ENCODE measurements at places on chromosomes 1 and 21. TPM values are rescaled to one million over a fixed set of nuclear protein-coding genes. Genes with fewer than 3 reads are reported as not detected.

- DNase-seq, result no peak
These were observed 33.4 kb downstream of the GNAT2 start for GRCh38 chr1:109586055-109586454.

GRCh38 chr1:116817582-116818064 is 63.4 kb downstream of the CD2 start:
- DNase-seq, result no peak

GRCh38 chr1:155961937-155962336 is 16.4 kb downstream of the ARHGEF2 start:
- DNase-seq, result no peak

DNA sequence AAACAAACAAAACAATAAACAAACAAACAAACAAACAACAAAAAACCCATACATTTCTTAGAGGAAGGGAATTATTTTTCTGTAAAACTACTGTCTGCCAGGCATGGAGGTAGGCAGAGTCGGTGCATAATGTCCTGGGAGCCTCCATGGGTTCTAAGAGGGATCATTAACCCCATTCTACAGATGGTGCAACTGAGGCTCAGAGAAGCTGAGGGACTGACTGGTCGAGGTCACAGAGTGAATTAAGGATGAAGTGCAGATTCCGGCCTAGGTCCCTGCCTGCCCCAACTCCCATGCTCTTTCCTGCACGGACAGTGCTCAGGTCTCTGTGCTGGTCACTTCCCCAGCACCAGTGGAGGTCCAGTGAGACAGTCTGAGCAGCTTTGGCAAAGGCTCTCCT is 15.8 kb upstream of the WNT4 start:
- DNase-seq, result no peak

GRCh38 chr1:164660412-164660772 is 101.4 kb downstream of the PBX1 start:
- no peak for DNase-seq

The TAS1R1 gene
- not detected for total RNA-seq

DNA sequence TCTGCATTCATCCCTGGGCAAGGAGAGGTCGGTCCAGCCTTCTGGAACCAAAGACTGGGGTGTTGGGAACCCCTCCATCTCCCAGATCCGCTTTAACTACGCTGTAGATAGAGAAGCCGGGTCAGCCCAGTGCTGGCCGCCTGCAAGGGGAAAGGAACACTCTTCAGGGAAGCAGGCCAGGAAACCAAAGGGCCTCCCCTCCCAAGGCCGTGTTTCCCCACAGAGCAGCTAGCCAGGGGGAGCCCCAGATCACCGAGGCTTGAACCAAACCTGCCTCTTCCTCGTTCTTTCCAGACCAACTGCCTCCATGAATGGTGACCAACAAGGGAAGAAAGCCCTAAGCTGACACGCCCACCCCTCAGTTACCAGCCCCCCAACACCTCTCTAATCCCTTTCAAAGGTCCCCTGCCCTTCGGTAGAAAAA is 1.2 kb upstream of the CHD5 start:
- no peak for DNase-seq

The EPHA10 gene
- not detected for total RNA-seq

- DNase-seq, result no peak
These were observed 16.3 kb upstream of the ATP5PO start for GRCh38 chr21:33931799-33932390.

The PTPRU gene
- total RNA-seq, result 3.5 TPM

DNA sequence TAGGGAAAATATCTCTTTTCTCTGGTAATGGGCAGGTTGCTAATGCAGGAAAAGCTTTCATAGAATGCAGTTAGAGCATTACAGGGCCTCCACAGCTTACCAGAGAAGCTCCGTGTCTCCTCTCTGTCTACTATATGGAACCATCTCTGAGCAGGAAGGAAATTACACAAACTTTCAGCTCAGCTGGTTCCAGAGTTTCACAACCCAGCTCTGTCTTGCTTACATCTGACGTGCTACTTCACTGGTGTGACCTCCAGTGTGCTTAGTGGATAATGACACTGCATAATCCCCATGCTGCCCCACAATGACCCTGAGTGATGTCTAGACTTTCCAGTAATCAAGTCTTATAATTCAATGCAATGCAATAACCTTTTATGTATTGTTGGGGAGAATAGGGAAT is 4.3 kb upstream of the FGGY start:
- DNase-seq, result no peak

The PRRX1 gene
- 358 TPM for total RNA-seq

DNA sequence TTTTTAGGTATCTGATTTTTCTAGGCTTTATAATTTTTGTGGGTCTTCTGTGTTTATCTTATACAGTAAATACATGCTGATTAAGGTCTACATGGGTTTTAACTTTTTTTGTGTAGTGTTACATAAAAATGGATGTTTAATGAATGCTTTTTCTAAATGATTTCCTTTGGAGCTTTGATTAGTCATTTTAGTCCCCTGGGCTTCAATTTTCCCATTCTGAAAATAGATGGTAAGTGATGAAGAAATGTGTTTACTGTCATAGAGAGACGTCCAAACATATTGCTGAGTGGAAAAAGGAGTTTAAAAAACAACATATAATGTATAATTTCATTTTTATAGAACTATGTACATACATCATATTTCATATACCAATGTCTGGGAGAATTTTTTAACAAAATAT is 140.9 kb upstream of the HMCN1 start:
- DNase-seq, result no peak

DNA sequence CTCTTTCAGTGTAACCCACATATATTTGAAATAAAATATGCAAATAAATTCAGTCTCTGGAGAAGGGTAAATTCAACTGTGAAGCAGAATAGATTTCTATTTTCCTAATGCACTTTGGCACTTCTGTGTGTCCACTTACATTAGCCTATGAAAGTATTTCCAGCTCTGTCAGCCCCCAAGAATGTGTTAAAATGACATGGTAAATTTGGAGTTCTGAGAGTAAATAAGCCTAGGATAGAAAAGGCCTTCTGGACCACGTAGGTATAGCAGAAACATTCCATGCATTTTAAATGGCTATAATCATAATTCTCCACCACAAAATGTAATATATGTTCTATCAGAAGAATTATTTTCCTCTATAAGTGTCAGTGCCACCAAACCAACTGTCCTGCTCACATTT is 276.2 kb downstream of the NEGR1 start:
- DNase-seq, result no peak

DNA sequence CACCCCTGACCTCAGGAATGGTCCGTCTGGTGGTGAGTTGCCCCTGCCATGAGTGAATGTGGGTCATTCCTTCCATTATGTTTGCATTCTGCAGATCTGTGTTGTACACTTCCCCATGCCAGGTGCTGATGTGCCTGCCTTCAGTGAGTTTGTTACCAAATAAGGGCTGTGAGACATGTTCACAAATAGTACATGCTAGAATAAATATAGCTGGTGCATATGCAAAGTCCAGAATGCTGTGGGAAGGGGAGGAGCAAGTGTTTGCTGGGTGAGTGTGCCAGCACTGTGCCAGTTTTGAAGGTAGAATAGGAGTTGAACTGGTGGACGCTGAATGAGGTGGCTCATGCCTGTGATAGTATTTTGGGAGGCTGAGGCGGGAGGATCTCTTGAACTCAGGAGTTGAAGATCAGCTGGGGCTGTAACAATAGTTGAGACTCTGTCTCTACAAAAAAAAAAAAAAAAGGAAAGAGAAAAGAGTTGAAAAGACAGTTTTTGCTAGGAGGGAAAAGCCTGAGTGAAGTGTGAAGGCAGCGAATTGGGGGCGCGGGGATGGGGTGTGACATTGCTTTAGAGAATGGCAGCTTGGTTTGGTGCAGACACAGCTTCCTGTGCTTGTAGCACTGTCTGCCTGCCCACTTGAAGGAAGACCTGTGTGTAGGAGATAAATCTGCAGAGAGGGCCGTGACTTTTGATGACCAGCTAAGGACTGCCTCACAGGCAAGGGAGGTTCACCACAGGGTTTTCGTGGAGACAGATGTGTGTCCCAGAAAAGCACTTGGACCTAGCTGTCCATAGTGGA is 61.1 kb downstream of the LGR6 start:
- no peak for DNase-seq

DNA sequence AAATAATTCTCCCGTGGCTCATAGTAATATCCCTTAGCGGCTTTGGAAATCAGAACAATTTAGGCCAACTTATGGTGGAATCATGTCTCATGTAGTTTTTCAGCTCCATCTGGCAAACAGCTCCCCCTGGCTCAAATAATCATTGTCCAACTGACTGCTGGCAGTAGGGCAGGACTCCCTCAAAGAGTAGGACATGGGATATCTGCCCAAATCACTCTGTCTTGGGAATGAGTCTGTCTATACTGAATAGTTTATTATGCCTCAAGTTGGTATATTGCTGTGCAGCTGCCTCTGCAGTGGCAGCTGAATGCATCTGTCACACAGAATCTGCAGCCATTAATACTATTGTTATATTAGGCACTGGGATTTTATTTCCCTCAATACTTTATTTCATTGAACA is 255.7 kb downstream of the COL11A1 start:
- DNase-seq, result no peak

DNA sequence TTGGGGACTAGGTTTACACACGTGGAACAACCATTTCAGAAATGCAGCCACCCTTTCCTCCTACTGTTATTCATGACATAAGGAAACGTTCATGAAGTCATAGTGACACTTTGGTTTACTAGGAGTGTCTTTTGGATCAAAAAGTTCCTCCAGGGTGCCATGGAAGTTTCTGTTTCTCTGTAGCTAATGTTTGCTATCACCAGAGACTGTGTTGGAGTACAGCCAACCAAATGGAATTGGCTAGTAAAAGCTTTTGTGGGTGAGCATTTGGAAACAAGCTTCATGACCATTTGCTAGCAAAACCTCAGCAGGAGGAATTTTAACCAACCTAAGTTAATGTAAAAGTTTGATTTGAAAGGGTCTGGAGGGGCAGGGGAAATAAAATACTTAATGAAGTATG is 43.9 kb upstream of the ADGRL2 start:
- DNase-seq, result no peak

GRCh38 chr1:32869923-32870614 is 643 bp downstream of the FNDC5 start:
- no peak for DNase-seq

DNA sequence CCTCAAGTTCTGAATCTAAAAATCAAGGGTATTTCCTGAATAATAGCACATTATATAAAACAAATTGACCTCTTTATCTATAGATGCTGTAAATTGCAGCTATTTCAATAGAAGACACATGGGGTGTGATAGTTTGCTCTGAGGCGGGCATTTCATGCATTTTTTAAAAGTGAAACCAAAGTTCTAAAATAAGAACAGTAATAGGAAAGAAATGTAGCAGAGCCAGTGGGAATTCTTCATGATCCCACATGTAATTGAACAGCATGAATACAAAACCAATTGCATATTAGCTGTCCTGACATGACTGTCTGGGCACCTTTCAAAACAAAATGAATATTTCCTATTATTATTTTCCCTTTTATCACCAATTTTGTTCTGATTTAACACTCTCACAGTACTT is 85.0 kb downstream of the RGS21 start:
- no peak for DNase-seq

GRCh38 chr1:52153010-52153409 is 11.1 kb downstream of the ZFYVE9 start:
- no peak for DNase-seq

The ABCA4 gene
- total RNA-seq, result 6.6 TPM

GRCh38 chr1:44652445-44653106 is 21.7 kb downstream of the TMEM53 start:
- DNase-seq, result peak; percentile 92

DNA sequence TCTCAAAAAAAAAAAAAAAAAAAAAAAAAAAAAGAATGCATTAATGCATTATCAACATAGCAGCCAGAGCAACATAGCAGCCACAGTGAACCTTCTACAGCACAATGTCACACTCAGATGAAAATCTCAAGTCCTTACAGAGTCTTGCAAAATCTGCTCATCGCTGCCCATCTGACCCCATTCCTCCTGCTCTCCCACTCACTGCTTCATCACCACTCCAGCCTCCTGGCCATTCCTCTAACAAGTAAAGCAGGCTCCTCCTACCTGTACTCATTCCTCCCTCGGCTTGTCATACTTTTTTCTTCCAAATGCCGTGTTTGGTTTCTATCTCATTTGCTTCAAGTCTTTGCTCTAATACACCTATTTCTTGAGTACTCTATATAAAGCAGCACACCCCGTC is 29.5 kb downstream of the BRINP2 start:
- DNase-seq, result no peak

DNA sequence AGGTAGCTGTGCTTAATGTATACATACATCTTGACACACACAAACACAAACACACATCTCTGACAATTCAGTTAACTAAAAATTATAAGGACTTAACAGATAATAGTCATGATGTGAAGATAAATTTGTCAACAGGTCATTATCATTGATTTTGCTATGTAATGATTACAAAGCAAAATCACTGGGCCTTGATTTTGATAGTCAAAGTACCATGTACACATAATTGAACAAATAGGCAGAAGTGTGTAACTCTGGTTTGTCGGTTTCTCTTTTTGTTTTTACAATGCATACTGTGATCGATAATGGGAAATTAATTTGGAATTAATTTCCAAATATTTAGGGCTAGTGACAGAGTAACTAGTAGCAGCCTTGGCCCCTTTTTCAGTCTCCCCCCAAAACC is 30.8 kb downstream of the PTBP2 start:
- DNase-seq, result no peak

DNA sequence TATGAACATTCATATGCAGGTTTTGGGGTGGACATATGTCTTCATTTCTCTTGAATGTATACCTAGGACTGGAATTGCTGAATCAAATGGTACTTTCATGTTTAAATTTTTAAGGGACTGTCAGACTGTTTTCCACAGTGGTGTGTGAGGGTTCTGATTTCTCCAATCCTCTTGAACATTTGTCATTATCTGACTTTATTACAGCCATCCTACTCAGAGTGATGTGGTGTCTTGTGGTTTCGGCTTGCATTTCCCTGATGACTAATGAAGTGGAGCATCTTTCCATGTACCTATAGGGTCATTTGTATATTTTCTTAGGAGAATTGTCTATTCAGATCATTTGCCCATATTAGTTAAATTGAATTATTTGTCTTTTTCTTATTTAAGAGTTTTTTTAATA is 35.4 kb upstream of the ZNF281 start:
- DNase-seq, result no peak

GRCh38 chr21:41970106-41970391 is 16.2 kb upstream of the C2CD2 start:
- DNase-seq, result no peak

The PGBD5 gene
- 1.1 TPM for total RNA-seq

- DNase-seq, result no peak
These were observed 497.4 kb downstream of the DISC1 start for GRCh38 chr1:232123775-232124659.

GRCh38 chr1:21914450-21914849 is 22.7 kb downstream of the HSPG2 start:
- no peak for DNase-seq

DNA sequence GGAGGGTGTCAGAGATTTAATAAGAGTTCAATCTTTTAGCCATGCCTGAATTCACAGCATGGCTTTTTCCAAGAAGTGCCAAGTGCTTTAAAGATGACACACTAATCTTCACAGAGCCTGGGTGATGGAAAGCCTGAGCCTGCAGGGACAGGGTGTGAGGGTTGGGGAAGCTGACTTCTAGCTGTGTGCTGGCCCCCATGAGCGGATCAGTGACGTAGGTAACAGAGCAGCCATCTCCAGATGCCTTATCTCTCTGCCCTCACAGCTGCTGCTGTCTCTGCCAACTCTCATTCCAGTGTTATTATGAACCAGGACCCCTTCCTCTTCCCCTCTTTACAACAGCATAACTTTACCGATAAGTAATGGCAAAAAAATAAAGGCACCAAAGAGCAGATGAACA is 30.6 kb downstream of the FAM78B start:
- DNase-seq, result no peak
